ENCODE measurements at places on chromosomes 3 and 15.
A peak's percentile ranks its signal among the peaks of the same experiment; 100 is the strongest.

DNA sequence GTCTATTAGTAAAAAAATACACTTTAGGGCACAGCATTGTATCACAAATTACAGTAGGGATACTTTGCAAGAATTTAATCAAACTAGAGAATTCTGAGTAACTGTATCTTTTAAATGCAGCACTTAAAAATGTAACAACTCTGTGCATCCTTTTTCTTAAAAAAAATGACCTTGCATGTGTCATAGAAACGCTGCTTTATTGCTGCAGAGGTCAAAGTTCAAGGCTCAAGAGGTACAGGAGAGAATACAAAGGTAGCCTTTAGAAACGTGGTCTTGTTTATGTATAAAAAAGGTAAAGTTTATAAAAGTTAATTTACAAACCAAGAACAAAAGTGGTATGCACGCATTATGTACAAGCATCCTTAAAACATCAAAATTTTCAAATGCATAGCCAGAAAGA, 122.0 kb downstream of the TJP1 start:
- no peak for DNase-seq

DNA sequence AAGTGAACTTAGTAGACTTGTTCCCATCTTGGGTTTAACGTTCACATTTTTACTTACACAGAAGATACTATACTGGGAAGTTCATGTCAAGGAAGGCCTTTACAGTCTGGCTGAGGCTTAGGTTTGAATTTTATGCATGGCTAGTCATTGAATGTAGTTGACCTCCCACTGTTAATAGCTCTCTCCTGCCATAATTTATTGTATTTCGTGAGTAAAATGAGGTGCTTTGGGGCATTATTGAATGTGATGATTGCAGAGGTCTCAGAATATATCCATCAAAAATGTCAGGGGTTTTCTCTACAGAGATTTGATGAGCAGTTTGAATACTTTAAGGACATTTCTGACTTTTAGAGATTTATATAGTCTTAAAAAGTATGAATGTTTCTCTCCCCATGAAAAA, 356.6 kb upstream of the GRM7 start:
- no peak for DNase-seq

DNA sequence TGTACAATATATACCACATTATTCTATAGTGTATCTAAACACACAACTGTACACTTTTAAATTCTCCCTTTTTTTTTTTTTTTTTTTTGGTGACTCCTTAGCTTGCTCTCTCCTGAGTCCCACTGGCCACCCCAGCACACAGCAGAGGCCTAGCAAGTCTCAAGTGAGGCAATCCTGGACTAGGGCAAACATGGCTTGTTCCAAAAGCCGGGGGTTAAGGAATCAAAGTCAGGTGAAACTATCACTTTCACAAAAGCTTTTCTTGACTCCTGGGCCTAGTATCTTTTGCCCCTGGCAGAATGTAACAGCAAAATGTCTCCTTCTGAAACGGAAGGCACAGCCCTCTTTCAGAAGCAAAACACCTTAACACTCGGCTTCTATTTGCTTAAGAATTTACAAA, 5.8 kb downstream of the EOMES start:
- DNase-seq, result no peak

- DNase-seq, result no peak
These were observed 182.9 kb downstream of the IL5RA start for GRCh38 chr3:2927259-2927658.

GRCh38 chr3:14522129-14522691, 17.9 kb downstream of the GRIP2 start:
- DNase-seq, result no peak

- DNase-seq, result no peak
These were observed 253.0 kb downstream of the RAP2B start for GRCh38 chr3:153414982-153415381.

- DNase-seq, result no peak
These were observed 50.7 kb downstream of the CSNK1G1 start for GRCh38 chr15:64305261-64305660.

DNA sequence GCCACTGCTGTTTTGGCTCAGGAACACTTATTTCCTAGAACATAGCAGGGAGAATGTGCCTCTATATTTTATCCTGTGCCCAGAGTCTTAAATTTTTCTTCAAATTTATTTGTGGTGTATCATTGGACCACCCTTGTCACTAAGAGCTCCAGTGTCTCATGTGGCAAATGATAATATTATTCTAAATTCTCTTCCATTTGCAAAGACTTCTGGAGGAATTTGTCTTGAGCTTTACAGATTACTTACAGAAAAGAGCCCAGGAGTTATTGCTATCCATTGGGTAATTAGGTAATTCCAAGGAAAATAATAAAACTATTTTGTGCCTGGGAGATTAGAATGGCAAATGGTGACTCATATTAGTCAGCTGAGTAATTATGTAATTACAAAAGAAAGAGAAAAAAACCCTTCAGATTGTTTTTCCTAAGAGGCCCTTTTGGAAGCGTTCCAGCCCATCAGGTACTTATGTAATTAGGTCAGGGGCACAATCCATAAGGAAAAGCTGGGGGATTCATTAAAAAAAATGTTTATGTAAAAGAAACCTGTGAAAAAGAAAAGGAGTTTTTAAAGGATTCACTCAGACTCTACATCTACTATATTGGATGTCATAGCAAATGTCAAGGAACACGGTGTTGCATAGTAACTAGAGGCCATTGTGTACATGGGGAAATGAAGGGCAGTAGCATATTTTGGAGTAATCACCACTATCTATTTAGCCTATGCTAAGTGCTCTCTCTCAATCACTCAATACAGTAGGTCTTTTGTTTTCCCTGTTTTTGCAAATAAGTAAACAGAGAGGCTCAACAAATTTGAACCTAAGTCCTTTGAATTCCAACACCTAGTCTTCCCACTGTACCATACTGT, 380.9 kb upstream of the RARB start:
- DNase-seq, result no peak

GRCh38 chr3:172694573-172695246, 16.2 kb downstream of the NCEH1 start:
- peak; percentile 47 for DNase-seq

DNA sequence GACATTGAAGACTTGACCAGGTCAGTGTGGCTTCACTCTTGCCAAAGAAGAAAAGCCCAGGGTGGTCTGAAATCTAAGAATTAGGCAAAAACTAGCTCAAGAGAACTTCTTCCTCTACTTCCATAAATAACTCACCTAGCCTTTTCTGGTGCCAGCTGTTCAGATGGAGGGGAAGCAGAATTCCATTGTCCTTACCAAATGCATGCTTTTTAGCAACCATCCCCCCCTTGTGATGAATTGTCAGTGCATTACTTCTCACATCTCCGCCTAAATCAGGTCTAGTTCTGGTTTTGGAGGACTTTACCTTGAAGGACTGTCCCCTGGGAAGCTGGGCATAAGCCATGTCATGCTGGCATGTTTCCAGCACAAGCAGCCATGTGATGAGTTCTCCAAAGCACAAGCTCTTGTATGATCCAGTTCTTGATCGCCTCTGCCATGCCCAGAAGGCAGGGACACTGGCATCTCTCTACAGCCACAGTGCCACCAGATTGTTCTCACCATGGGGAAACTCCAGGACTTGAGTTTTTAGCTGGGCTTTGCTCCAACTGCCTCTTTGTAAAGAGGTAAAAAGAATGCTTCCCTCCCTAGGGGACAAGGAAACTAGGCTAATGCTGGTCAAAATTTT, 96.4 kb upstream of the IL12A start:
- no peak for DNase-seq

- DNase-seq, result no peak
These were observed 609.2 kb upstream of the ZNF385D start for GRCh38 chr3:22360164-22360563.
